ENCODE measurements at places on chromosomes 1 and 21.

DNA sequence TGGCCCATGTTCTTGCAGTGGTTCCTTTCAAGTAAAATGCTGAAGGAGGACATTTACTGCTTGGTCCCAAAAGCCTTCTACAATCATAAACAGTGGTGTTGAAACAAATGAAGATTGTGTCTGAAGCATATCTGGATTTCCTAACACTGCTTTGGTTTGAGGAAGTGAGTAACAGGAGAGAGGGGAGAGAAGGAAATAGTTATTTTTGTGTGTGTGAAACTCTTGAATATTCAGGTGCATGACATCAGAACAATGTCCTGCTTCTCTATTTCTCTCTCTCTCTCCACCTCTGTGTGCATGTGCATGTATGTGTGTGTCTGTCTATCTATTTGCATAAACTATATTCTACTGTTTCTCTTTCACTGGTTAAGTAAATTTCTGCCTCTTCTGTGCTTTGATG lies 61.4 kb upstream of the TNFSF18 start:
- no peak for DNase-seq

DNA sequence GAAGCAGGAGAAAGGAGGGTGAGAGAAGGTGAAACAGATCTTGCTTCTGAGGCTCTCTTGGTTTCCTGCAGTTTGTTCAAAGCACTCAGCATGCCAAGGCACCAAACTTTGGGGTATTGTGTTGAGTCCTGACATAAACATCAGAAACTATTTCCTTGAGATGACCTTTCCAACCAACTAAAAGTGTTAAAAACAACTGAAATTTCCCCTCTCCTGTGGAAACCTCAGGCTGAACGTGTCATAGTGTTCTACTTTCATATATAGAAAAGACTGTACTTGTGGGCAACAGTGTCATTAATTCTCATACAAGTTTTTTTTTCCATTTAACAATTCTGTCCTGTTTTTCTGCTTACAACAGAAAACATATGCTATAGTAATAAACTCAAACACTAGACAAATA lies 6.3 kb upstream of the LYST start:
- no peak for DNase-seq

DNA sequence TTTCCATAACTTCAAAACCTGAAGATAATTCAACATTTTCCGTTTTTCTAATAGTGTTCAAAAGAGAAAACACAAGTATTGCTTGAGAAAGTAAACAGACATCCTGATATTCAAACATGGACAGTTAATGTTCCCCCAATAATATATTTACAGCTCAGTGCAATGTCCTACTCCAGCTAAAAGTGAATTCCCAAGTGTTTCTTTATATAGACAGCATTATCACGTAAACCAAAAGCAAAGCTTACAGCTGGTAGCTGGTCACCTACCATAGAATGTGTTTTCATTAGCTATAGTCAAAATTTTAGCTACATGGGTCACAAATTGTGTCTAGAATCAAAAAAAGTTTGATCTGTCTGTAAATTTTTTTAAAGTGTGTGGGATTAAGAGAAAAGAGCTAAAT lies 34.9 kb downstream of the WLS start:
- DNase-seq, result no peak

DNA sequence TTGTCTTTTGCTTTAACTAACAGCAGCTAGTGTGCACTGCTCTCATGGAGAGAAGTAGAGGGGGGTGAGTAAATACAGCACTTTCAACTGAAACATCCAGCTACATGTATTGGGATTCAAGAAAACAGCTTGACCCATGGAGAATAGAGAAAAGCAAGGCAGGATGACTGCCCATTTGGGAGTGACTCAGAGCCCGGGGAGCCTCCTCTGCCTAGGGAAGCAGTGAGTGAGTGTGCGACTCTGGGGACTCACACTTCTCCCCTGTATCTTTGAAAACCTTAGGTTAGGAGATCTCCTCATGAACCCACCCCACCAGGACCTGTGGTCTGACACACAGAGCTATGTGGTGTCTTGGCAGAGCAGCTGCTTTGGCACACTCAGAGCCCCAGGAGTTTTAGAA lies 82.0 kb upstream of the PTGFR start:
- DNase-seq, result no peak

GRCh38 chr1:186499571-186499970 lies 38.7 kb upstream of the PDC start:
- DNase-seq, result no peak

DNA sequence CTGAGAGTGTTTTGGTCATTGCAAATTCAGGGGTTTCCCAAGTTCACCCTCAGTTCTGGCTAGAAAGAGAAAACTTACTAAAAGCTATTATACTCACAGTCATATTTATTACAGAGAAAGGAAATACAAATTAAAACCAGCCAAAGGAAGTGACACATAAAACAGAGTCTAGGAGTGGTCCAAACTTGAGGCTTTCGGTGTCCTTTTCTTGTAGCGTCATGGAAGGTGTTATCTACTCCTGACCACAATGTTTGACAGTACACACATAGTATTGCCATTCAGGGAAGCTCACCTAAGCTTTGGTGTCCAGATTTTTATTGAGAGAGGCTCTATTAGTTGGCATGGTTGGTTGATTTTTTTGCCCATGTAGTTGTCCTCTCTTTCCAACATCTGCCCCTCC lies 59.0 kb downstream of the SLC35A3 start:
- no peak for DNase-seq

DNA sequence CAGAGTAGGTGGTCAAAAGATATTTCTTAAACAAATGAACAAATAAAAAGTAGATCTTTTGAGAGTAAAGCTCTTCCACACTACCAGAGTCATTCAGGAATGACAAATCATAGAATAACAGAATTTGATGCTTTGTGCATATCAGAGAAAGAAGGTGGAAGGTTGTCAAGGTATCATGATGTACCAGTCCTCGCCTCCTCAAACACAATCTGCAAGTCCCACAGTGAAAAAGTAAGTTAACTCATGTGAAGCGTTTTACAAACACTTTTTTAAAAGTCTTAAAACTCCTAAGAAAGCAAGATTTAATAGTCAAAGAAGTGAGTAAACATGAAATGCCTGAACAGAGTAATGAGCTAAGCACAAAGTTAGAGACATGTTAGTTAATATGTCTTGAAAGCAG lies 2.5 kb upstream of the RGS4 start:
- DNase-seq, result no peak

DNA sequence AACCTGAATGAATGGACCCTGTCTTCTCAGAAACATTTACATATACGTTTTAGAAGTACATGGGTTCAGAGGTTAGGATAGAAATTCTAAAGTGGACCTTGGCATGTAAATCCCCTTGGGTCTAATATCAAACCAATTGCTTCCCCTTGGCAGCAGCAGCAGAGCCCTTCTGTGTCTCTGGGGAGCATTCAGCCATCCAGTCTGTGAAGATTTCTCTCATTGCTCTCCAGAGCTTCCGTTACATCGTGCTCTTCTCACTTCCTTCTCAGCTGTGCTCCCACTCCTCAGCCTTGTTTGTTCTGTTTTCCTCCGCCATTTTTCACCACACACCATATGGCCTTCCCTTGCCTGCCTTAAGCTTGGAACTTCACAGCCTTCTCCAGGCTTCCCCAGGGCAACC lies 61.5 kb upstream of the ATP1B1 start:
- no peak for DNase-seq

DNA sequence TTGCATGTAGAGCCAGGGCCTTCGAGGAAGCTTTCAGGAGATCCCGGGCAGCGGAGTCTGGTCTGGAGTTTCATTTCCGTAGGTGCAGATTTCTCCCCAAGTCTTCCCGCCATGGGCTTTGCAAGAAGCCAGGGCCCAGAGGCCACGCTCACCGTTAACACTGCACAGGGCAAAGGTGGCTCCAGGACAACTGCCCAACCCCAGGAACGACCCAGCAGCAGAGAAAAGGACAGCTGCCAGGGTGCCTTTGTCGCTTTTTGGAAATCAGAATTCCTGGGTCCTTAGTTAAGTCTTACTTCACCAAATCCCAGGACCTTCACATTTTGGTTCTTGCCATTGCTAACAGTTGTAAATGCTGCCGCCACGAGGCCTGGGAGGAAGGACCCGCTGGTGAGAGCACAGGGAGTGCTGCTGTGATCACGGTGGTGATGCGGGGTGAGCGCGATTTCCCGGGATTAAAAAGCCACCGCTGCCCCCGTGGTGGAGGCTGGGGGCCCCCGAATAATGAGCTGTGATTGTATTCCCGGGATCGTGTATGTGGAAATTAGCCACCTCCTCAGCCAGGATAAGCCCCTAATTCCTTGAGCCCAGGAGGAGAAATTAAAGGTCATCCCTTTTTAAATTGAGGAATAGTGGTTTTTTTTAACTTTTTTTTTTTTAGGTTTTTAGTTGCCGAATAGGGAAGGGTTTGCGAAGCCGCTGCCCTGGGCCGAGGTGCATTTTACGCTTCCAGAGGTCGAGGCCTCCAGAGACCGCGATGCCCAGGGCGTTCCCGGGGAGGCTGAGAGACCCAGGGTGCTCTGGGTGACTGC lies 8.2 kb downstream of the SIM2 start:
- DNase-seq, result no peak

GRCh38 chr1:12300706-12301105 lies 70.9 kb downstream of the VPS13D start:
- DNase-seq, result no peak
